Stimulated activated CD4-positive, alpha-beta T cell treated with anti-CD3 and anti-CD28 coated beads, Interleukin-12 subunit alpha, Interleukin-12 subunit beta, amount 100 ng/mL, for 48 hours (primary cell): ENCODE measurements at places on chromosomes 1 and 21.

DNA sequence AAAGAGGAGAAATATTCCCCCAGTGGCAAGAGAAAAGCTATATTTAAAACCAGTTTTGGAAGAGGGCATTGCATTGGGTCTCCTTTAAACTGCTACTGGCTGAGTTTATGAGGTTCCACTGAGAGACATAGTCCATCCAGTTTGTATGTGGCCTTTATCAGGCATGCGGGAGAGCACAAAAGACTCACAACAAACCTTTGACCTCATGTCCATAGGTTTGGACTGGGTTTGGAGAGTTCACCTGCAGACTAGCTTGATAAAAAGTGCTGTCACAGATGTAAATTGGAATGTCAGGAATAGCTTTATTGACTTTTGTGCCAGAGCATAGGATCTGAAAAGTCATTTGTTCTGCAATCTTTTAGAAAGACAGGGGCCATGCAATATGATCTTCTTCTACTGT lies 131.0 kb upstream of the NRIP1 start:
- no peak for DNase-seq

GRCh38 chr1:210769473-210769872 lies 364.5 kb downstream of the KCNH1 start:
- DNase-seq: no peak

- no peak for DNase-seq
Measured at GRCh38 chr1:50705041-50705440, 255.0 kb downstream of the FAF1 start.

DNA sequence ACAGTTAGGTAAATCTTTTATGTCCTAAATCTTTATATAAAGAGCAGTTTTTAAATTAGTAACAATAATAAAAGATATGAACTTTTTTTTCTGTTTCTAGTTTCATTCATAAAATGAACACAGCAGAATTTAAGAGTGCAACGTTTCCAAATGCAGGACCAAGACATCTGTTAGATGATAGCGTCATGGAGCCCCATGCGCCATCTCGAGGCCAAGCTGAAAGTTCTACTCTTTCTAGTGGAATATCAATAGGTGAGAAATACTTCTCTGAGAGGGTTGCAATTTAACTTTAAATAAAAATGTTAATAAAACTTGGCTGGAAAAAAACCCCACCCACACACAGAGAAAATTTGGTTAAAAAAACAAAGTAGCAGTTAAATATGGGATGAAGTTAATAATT lies 15.0 kb upstream of the ANGPTL1 start:
- DNase-seq: no peak

- no peak for DNase-seq
Measured at GRCh38 chr1:233707880-233708815, 94.2 kb downstream of the KCNK1 start.

DNA sequence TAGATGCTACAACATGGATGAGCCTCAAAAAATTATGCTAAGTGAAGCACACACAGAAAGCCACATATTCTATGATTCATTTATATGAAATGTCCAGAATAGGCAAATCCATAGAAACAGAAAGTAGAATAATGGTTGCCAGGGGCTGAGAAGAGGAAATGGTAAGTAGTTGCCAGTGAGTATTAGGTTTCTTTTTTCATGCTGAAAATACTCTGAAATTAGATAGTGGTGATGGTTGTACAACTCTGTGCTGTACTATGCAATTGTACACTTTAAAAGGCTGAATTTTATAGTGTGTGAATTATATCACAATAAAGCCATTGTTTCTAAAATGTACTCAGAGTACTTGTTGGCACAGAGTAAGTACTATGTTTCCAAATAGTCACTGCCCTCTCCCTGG lies 15.5 kb upstream of the GFI1 start:
- no peak for DNase-seq

- no peak for DNase-seq
Measured at GRCh38 chr1:3093898-3094626, 25.1 kb downstream of the PRDM16 start.

DNA sequence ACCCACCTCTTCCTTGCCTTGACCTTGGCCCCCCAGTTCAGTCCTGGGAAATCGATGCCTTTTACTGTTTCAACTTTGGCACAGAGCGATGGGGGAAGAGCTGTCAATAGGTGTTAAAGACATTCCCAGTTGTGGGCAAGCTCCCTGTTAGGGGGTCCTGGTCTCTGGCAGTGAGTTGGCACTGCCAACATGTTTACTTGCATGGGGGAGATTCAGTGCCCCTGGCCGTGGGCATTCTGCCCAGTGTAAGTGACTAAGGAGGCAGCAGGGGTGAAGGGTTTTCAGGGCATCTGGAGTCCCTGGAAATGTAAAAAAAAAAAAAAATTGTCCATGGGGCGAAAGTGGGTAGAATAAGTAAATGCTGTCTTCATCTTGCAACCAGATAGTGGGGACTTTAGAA lies 407.0 kb downstream of the PTPRU start:
- DNase-seq: no peak

GRCh38 chr1:41342774-41343355 lies 18.4 kb upstream of the FOXO6 start:
- no peak for DNase-seq

DNA sequence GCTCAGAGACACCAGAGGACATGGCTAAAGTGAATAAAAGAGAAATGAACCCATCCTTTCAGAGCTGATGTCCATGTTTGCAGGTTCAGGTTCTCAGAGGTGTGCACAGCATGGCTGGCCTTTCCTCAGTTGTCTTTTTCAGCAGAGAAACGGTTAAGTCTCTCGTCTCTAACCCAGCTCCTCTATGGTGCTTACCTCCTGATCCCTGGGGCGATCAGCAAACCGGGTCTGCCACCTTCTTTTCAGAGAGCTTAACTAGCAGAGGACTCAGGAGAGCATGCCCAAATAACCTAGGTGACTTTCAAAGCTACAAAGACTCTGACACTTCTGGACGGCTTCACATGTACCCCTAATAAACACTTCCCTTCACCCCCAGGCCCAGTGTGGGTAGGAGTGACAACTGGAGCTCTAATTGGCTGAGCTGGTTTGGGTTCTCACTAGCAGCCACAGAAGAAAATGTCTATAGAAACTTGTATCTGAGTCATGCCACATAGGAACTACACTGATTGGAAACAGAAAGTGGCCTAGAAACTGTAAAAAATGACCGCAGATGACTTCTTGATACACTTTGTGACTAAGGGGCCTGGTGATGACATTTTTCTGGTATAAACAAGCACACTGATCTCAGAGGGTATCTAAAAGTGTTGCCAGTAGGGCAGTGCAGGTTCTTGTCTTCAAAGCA lies at the start of gene AIM2:
Gene AIM2 (minus strand): TSS at position 329 of the 682 bp plus-strand sequence. CDS start 3,267 bp downstream, outside the sequence.
- DNase-seq: peak; percentile 53

DNA sequence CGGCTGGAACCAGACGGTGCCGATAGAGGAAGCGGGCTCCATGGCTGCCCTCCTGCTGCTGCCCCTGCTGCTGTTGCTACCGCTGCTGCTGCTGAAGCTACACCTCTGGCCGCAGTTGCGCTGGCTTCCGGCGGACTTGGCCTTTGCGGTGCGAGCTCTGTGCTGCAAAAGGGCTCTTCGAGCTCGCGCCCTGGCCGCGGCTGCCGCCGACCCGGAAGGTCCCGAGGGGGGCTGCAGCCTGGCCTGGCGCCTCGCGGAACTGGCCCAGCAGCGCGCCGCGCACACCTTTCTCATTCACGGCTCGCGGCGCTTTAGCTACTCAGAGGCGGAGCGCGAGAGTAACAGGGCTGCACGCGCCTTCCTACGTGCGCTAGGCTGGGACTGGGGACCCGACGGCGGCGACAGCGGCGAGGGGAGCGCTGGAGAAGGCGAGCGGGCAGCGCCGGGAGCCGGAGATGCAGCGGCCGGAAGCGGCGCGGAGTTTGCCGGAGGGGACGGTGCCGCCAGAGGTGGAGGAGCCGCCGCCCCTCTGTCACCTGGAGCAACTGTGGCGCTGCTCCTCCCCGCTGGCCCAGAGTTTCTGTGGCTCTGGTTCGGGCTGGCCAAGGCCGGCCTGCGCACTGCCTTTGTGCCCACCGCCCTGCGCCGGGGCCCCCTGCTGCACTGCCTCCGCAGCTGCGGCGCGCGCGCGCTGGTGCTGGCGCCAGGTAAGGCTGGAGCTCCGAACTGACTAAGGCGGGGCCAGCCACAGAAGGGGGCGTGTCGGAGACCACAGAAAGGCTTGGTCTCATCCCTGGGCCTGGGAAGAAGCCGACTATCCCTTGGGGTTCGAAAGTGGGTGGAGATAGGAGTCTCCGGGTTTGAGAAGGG lies 486 bp downstream of the SLC27A3 start:
- DNase-seq: peak; percentile 51

GRCh38 chr1:47659146-47659545 lies 221.3 kb downstream of the FOXD2 start:
- no peak for DNase-seq

DNA sequence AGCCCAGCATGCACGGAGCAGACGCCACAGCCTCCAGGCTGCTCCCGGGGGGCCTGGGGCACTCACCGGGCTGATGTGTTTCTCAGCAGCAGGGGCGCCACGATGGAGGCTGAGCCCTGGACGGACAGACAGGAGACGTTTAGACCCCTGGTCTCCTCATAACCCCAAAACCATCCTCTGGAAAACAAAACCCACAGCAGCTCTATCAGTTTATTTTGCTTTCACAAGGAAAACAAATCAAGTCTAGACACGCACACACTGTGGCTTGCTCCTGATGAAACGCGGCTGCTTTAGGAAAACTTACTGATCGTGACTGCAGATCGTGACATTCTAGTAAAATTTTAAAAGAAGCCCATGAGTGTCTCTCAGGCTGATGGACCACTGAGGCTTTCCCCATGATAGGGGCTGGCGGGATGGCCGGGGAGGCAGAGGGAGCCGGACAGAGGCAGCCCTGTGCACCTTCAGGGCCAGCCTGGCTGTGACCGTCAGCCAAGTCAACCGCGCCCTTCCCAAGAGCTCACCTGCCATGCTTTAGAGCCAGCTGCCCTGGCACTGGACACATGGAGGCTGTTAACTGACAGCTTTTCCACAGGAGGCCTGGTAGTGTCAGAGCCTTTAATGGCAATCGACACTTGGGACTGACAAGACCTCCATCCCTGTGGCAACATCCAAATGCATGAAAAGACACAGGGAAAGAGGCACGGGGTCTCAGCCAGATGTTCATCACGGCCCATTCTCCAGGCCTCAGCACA lies 5.2 kb downstream of the POFUT2 start:
- DNase-seq: no peak

DNA sequence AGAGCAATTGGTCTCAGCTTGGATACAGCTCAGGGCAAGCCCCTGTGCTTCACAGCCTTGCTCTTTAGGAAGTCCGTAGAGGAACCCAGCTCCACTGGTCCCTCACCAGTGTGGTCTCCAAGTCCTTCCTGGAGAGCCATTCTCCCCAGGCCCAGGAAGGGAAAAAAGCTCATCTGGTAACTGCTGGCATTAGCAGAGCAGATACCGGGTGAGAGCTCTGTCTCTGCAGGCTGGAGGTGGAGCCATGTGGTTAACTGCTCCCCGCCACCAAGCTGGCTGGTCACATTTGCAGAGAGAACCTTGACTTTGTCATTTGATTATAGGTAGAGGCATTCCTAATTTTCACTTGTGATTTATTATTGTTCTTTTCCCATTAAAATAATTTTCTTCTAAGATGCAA lies 169.6 kb downstream of the ROR1 start:
- DNase-seq: no peak

- no peak for DNase-seq
Measured at GRCh38 chr1:202216691-202217090, 23.1 kb downstream of the LGR6 start.

DNA sequence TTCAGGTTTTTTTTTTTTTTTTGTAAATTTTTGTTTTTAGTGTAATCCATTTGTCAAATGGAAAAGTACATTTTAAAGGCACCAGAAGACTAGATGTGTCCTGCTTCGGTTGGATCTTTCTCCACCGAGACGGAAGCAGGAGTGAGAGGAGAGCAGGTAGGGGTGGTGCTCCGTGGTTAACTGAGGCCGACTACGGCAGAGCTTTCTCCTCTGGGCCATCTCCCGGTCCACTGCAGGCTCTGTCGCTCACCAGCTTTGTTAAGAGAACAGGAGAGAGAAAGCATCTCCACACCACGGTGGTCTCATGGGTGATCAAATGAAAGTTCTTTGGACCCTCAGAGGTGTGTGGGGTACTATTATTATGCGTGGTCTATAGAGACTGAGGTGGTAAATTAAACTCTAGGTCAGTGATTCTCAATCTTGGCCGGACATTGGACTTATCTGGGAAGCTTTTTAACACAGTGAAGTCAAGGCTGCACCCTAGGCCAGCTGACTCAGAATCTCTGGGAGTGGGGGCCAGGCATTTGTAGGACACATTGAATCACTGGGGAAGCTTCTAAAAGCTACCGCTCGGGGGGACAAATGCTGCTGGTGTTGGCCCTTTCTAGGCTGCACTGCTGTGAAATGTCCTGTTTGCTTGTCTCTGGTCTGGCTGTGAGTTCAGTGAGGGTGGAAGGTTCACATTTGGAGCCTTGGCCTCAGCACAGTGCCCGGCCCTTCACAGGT lies 25.0 kb downstream of the ABCA4 start:
- DNase-seq: no peak

GRCh38 chr21:41768437-41769042 lies 1.7 kb upstream of the RIPK4 start:
- DNase-seq: no peak

GRCh38 chr1:220882061-220882891 lies 3.0 kb downstream of the HLX start:
- no peak for DNase-seq

- no peak for DNase-seq
Measured at GRCh38 chr1:22341791-22342605, 109.7 kb upstream of the ZBTB40 start.

- peak; percentile 11 for DNase-seq
Measured at GRCh38 chr1:58047265-58047858, 499.2 kb downstream of the OMA1 start.

DNA sequence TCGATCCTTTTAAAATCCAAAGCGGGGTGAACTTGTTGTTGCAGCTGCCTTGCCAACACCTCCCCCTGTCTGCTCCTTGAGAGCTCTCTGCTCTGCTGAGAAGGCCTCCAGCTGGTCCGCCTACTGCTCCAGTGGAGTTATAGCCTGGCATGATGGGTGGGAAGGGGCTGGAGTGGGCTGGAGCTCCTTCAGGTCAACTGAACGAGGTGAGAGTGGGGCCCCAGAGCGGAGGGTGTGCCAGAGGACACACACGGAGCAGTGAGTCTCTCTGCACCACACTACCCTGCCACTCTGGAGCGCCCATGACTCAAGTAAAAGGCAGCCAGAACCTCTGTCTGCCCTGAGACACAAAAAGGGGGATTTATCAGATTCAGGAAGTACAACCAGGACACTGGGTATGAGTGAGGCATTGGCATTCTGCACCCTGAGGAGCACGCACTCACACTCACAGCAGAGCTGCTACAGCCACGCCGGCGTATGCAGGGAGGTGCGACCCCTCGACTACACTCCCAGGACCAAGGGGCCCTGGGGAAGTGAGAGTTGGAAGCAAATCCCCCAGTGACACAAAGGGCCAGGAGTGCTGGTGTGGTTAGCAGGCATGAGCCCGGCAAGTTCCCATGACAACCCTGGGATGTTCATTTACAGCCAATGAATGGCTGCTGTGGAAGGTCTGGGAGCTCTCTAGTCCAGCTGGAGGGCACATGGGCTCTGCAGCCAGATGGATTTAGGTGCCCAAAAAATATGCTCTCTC lies 28.0 kb upstream of the EVA1B start:
- DNase-seq: no peak

- DNase-seq: no peak
Measured at GRCh38 chr1:89552471-89553081, 27.9 kb downstream of the LRRC8B start.
